Activated CD4-positive, alpha-beta memory T cell treated with anti-CD3 and anti-CD28 coated beads for 36 hours (primary cell): ENCODE measurements at places on chromosomes 6 and 20. TPM values are rescaled to one million over a fixed set of nuclear protein-coding genes. Genes with fewer than 3 reads are reported as not detected.

Gene AURKA
- 99.7 TPM for total RNA-seq

DNA sequence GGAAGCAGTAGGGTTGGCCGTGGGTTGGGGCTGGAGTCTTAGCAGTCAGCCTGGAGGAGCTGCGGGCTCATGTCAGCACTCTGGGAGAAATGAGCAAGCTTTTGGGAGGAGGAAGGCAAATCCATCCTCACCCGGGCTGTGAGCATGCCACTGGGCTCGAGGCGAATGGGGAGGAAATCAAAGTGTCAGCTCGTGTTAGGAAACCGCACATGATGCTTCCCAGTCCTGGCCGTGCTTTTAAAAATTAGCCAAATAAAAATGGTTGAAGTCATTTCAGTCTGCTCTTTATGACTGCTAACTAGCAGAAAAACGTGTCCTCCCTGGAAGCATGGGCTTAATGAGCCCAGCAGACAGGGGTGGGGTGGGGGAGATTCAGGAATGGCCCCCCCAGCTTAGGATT lies 98.1 kb downstream of the NFATC2 start:
- DNase-seq, result no peak
- H3K27me3 ChIP-seq, result no peaks in the 10 kb centered on the region
- H3K4me1 ChIP-seq, result peaks cover 61% of the 10 kb centered on the region
- no peak overlapping the region for H3K4me3 ChIP-seq
- H3K27ac ChIP-seq, result no peak overlapping the region

DNA sequence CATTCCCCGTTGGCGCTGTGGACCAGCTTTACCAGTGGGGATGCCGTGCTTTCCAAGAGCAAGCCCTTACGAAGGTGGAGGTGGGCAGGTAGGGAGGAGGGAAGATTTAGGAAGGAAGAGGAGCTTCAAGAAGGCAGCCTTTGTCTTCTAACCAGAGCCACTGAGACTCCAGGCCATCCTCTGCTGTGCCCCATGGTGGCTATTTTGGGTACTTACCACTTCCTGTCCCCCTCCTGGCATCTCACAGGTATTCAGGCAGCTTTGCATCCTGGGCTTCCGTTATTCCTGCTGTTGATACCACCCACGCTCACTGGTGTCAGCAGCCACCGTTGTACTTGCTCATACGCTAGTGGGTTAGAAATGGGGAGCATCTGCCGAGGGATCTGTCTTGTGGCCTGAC lies 22.9 kb downstream of the ERMARD start:
- no peak overlapping the region for H3K4me3 ChIP-seq
- no peaks in the 10 kb centered on the region for H3K4me1 ChIP-seq
- H3K27me3 ChIP-seq, result no peaks in the 10 kb centered on the region
- no peak for DNase-seq
- H3K27ac ChIP-seq, result no peak overlapping the region

GRCh38 chr20:62277253-62277652 lies 25.5 kb upstream of the ADRM1 start:
- H3K4me3 ChIP-seq, result no peak overlapping the region
- H3K27me3 ChIP-seq, result no peaks in the 10 kb centered on the region
- H3K27ac ChIP-seq, result no peak overlapping the region
- H3K4me1 ChIP-seq, result no peaks in the 10 kb centered on the region
- DNase-seq, result no peak
- H3K36me3 ChIP-seq, result peaks cover 28% of the 10 kb centered on the region

Gene GINS1
- 31.5 TPM for total RNA-seq

GRCh38 chr6:35736253-35736894 lies 458 bp upstream of the ARMC12 start:
- peaks cover 44% of the 10 kb centered on the region for H3K4me1 ChIP-seq
- H3K27ac ChIP-seq, result peak overlapping the region; percentile 8
- H3K27me3 ChIP-seq, result no peaks in the 10 kb centered on the region
- no peak overlapping the region for H3K4me3 ChIP-seq
- DNase-seq, result peak; percentile 90
- H3K36me3 ChIP-seq, result no peaks in the 10 kb centered on the region

DNA sequence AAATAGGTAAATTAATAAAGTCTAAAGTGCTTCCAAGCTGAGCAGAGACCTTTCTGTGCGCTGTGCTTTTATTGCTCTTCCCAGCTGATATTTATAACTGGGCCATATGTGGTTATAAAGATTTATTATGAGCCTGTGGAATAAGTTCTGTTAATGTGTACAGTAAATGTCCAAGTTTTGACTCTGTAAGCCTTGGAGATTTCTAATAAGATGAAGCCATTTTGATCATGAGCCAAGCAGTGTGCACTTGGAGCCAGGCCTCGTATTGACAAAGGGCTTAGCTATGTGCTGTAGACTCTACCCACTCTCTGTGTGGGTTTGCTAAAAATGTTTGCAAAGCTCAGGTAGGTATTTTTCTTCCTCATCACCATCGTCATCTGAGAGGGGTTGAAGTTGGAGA lies 361.1 kb downstream of the FOXA2 start:
- H3K27ac ChIP-seq, result no peak overlapping the region
- H3K36me3 ChIP-seq, result no peaks in the 10 kb centered on the region
- H3K4me3 ChIP-seq, result no peak overlapping the region
- no peak for DNase-seq

DNA sequence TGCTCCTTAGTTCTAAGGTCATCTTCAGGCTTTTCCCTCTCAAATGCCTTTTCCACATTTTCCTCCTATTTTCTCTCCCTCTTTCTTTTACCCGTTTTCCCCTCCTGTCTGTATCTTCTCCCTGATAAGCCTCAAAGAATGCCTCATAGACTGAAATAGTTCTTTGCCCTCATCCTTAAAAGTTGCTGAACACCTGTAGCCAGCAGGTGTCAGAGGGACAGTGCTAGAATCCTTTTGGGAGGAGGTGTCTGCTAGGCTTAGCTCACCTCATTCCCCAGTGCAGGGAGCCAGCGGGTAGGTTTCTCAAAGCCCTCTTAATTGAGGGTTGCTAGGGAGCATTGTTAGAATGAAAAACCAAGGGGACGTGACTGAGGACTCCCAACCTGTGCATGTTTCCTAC lies 204.0 kb downstream of the TSHZ2 start:
- H3K27ac ChIP-seq, result no peak overlapping the region
- H3K36me3 ChIP-seq, result peaks cover 4% of the 10 kb centered on the region
- H3K4me1 ChIP-seq, result peaks cover 7% of the 10 kb centered on the region
- H3K27me3 ChIP-seq, result peaks cover 2% of the 10 kb centered on the region
- no peak for DNase-seq

Gene SPDEF
- 0.33 TPM for total RNA-seq

GRCh38 chr20:46928580-46929132 lies 34.0 kb downstream of the EYA2 start:
- H3K27me3 ChIP-seq, result peaks cover 6% of the 10 kb centered on the region
- H3K36me3 ChIP-seq, result no peaks in the 10 kb centered on the region
- DNase-seq, result no peak
- no peaks in the 10 kb centered on the region for H3K4me1 ChIP-seq
- no peak overlapping the region for H3K27ac ChIP-seq

Gene HLA-DPB1
- total RNA-seq, result 6.9 TPM

GRCh38 chr6:27806981-27807440 lies 105.2 kb downstream of the OR2B2 start:
- H3K4me3 ChIP-seq, result peak overlapping the region; percentile 79
- no peaks in the 10 kb centered on the region for H3K27me3 ChIP-seq
- peak; percentile 52 for DNase-seq
- peaks cover 44% of the 10 kb centered on the region for H3K4me1 ChIP-seq
- H3K36me3 ChIP-seq, result peaks cover 19% of the 10 kb centered on the region
- peak overlapping the region; percentile 97 for H3K27ac ChIP-seq

DNA sequence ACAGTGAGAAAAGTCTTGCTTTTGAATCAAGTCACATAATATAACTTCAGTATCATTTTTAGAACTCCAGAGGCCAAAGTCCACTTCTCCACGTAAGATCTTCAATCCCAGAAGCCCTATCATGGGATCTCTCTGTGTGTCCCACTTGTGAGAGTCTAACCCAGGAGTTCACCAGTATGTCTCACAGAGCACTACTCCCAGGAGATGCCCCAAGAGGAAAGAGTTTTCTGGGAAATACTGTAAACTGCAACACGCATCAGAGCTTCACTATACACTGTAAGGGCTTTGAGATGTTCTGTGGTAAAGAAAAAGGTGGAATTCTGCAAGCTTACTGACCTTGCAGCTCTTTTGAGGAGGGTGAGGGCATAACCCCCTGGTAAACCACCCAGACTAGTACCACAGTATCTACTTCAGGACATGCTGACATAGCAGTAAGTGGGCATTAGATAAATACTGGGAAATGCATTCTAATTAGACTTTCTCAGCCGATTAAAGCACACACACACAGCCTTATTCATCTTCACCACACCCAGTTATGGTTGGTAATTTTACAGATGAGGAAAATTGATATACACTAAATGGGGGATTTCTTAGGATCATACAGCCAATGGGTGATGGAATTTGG lies 12.3 kb downstream of the DCBLD1 start:
- no peaks in the 10 kb centered on the region for H3K27me3 ChIP-seq
- no peak for DNase-seq
- H3K4me1 ChIP-seq, result peaks cover 16% of the 10 kb centered on the region

DNA sequence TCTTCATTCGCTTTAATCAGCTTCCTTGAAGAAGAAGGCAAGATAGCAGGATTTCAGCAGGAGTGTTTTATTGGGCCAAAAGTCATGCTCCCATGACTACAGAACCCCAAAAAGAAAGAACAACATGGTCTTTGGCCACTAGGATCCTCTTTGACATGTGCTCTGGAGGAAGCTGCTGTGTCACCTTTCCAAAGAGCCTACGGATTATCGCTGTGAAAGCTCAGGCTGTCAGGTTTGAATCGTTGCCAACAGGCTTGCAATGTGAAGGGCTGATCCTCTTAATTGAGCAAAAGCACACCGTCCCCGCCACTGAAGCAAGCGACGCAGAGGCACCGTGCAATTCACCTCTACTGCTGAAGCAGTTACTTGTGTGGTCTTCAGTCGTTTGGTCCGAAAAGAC lies 29.0 kb downstream of the MYLIP start:
- H3K27me3 ChIP-seq, result no peaks in the 10 kb centered on the region
- H3K4me3 ChIP-seq, result no peak overlapping the region
- peaks cover 9% of the 10 kb centered on the region for H3K4me1 ChIP-seq
- no peak overlapping the region for H3K27ac ChIP-seq

Gene SYCP2L
- total RNA-seq, result 0.10 TPM

Gene LY6G6D
- total RNA-seq, result not detected

- no peaks in the 10 kb centered on the region for H3K27me3 ChIP-seq
- no peak overlapping the region for H3K27ac ChIP-seq
- H3K36me3 ChIP-seq, result peaks cover 2% of the 10 kb centered on the region
- H3K4me3 ChIP-seq, result no peak overlapping the region
- no peaks in the 10 kb centered on the region for H3K4me1 ChIP-seq
These were observed 23.8 kb upstream of the KHDC1 start for GRCh38 chr6:73286752-73287151.

GRCh38 chr6:33585403-33586107 lies 5.5 kb upstream of the BAK1 start:
- H3K27me3 ChIP-seq, result no peaks in the 10 kb centered on the region
- H3K4me3 ChIP-seq, result peak overlapping the region; percentile 71
- H3K36me3 ChIP-seq, result no peaks in the 10 kb centered on the region

Gene TMC2
- total RNA-seq, result not detected

Gene TMEM63B
- total RNA-seq, result 13.0 TPM

DNA sequence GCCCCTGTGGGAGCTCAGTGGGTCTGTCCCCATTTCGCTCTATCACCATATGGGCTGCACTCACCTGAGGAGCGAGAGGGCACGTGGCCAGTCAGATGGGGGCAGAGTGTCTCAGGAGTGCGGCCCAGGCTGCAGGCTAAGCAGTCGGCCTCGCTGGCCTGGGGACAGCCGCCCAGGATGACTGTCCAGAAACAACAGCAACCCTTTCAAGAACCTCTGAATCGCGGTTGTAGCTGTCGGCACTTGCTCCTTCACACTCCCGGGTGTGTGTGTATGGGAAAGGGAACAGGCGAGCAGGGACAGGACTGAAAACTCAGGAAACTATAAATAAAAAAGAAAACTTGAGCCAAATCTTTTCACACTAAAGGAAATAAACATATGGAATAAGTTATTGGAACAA lies 63.1 kb downstream of the TFAP2A start:
- H3K4me3 ChIP-seq, result no peak overlapping the region
- peaks cover 4% of the 10 kb centered on the region for H3K4me1 ChIP-seq
- no peak overlapping the region for H3K27ac ChIP-seq
- H3K36me3 ChIP-seq, result no peaks in the 10 kb centered on the region

DNA sequence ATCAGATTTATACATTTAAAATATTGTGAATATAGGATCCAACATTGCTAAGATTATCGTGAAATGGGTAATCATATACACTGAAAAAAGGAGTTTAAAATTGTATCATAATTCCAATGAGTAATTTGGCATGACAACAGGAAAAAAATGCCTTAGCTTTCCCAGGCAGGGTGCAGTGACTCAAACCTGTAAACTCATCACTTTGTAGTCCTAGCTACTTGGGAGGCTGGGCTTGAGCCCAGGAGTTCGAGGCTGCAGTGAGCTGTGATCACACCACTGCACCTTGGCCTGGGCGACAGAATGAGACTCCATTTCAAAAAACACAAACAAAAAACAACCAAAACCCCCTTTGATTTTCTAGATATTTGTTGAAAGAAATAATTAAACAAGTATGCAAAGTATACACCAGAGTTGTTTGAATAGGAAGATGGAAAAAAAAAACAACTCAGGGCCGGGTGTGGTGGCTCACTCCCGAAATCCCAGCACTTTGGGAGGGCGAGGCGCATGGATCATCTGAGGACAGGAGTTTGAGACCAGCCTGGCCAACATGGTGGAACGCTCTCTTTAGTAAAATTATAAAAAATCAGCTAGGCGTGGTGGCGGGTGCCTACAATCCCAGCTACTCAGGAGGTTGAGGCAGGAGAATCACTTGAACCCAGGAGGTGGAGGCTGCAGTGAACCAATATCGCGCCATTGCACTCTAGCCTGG lies 98.7 kb downstream of the TRERF1 start:
- peaks cover 10% of the 10 kb centered on the region for H3K36me3 ChIP-seq
- no peak overlapping the region for H3K27ac ChIP-seq
- no peaks in the 10 kb centered on the region for H3K27me3 ChIP-seq
- H3K4me1 ChIP-seq, result peaks cover 18% of the 10 kb centered on the region
- no peak for DNase-seq

Gene LPA
- total RNA-seq, result not detected

Gene SLC17A3
- not detected for total RNA-seq

Gene OXT
- 1.0 TPM for total RNA-seq

Gene ENPP1
- 1.4 TPM for total RNA-seq

GRCh38 chr20:8656335-8656734 lies 412.6 kb upstream of the PLCB4 start:
- no peaks in the 10 kb centered on the region for H3K27me3 ChIP-seq
- H3K4me3 ChIP-seq, result no peak overlapping the region
- no peaks in the 10 kb centered on the region for H3K4me1 ChIP-seq
- no peaks in the 10 kb centered on the region for H3K36me3 ChIP-seq
- no peak overlapping the region for H3K27ac ChIP-seq

GRCh38 chr6:3324262-3324942 lies 65.7 kb downstream of the PSMG4 start:
- H3K4me1 ChIP-seq, result peaks cover 12% of the 10 kb centered on the region
- peaks cover 2% of the 10 kb centered on the region for H3K27me3 ChIP-seq
- peak; percentile 68 for DNase-seq
- H3K36me3 ChIP-seq, result no peaks in the 10 kb centered on the region

Gene TBX18
- total RNA-seq, result not detected

DNA sequence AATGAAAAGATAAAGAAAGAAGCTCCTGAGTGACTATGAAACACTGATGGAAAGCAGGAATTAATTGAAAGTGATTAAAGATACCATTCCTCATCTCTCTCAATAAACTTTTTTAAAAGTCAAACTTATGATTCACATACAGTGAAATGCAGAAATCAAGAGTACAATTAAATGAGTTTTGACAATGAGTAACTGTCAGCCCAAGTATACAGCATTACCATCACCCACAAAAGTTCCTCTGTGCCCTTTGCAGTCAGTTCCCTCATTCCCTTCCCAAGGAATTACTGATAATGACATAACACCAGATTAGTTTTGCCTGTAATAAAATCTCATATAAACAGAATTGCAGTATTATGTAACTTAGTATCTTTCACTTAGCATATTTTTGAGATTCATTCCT lies 44.5 kb downstream of the ATG5 start:
- peaks cover 21% of the 10 kb centered on the region for H3K36me3 ChIP-seq
- no peak for DNase-seq
- no peaks in the 10 kb centered on the region for H3K27me3 ChIP-seq
- H3K4me3 ChIP-seq, result no peak overlapping the region
